MG63 (cell line): ENCODE measurements at places on chromosomes 2 and 18. TPM values are rescaled to one million over a fixed set of nuclear protein-coding genes. Genes with fewer than 3 reads are reported as not detected.

DNA sequence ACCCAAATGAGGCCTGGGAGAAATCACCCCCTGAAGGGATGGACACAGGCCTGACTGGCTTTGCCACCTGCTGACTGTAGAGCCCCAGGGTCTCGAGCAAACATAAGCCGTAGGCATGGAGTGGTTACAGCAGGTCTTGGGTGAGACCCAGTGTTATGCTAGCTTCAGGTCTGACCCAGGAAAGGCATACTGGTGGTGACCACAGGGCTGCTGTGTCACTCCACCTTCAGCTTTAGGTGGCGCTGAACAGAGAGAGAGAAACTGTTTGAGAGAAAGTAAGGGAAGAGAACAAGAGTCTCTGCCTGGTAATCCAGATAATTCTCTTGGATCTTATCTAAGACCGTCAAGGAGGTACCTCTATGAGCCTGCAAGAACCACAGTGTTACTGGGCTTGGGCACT lies 1544.2 kb upstream of the TMEFF2 start:
- no peak for DNase-seq

DNA sequence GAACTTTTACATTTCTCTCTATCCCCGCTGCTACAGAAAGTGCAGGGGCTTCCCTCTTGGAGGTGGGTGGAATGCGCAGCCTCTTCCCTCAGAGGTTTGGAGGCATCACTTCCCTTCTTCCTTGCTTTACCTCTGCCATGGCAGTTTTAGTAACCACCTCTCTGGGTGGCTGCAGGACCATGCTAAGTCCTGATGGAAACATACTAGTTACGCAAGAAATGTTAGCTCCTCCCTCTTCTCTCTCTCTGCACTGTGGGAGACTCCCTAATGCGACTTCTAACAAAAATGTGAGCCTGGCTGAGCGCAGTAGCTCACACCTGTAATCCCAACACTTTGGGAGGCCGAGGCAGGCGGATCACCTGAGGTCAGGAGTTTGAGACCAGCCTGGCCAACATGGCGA lies 116.8 kb upstream of the RAB6C start:
- no peak for DNase-seq

GRCh38 chr2:10659898-10660568 lies 29.7 kb downstream of the NOL10 start:
- DNase-seq, result peak; percentile 77

GRCh38 chr2:24570225-24570624 lies 79.2 kb downstream of the NCOA1 start:
- no peak for DNase-seq

- peak; percentile 94 for DNase-seq
These were observed 79.7 kb upstream of the IGFBP5 start for GRCh38 chr2:216775043-216775453.

DNA sequence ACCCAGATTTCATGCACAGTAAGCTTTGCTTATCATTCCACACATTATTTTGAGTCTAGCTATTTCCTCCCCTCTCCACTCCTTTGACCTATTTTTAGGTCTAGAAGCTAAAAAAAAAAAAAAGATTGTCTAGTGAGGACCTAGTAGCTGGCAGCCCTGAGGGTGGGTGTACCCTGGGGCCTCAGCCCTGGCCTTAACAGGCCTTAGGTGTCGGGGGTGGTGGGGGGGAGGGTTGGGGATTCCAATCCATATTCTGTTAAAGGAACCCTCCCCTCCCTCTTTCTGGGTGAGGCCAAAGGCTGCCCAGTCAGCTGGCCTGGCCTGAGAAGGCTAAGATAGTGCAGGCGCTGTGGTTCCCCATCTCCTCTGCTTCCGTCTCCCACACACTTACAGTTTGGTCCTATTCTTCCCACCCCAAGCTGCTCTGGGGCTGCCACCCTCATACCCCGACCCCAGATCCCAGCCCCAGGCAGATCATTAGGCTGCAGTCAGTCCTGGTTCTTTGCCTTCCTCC lies 65.5 kb upstream of the HK2 start:
- DNase-seq, result no peak

- no peak for DNase-seq
These were observed 63.8 kb upstream of the GALNT3 start for GRCh38 chr2:165857876-165858275.

- no peak for DNase-seq
These were observed 343.8 kb downstream of the CYRIA start for GRCh38 chr2:16321872-16322271.

DNA sequence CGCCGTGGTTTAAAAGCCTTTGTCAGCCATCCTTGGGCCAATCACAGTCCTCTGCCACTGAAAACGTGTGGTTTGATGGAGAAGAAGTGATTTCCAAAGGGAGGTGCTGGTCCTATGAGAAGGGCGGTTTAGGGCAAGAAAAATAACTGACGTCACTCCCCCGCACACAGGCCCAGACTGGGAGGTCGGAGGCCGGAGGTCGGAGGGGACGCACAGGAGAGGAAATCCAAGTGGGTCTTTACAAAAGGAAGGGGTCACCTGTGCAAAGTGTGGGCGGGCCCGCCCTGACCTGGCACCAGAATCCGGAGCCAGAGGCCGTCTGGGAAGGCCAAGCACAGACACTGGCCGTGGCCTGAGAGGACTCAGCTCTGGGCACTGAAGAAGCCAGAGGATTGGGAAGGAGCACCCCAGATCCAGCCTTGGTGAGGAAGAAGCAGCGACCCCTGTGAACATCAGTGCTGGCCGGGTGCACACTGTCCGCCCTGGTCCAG lies 18.0 kb upstream of the KCNG2 start:
- no peak for DNase-seq

DNA sequence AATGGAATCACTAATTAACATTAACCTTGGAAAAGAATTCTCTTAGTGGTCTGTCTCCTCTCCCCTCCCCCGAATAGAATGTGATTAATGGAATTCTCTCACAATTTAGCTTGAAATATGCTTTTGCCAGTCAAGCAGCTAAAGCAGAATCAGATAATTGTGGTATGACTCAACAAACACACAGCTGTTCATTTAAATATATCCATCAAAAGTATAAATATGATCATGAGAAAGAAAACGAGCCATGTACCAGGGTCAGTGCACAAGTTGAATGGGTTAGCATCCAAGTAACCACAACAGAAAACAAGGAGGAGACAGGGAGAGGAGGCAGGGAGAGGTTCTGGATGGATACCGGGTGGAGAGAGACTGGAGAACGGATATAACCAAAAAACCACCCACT lies 66.9 kb downstream of the ACVR1 start:
- no peak for DNase-seq

GRCh38 chr2:102186791-102187495 lies at the start of gene IL1RL2:
Gene IL1RL2 (plus strand): TSS chr2:102187023. CDS start chr2:102187868, 845 bp downstream.
- DNase-seq, result no peak

DNA sequence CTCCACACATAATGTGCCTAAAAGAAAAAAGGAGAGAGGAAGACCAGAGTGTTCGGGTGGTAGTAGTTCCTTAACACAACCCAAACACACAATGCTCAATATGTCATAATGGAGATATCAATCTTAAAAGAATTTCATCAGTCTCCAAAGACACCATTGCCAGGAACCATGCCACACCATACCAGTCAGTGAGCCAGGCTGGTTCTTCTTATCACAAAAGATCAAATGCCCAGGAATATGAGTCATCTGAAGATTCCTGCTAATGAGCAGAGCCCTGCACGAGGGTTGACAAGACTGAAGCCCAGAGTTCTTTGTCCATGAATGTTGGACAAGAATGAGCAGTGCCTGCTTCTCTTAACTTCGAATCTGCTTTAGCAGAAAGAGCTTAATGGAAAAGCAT lies 262.3 kb downstream of the ZNF516 start:
- no peak for DNase-seq

DNA sequence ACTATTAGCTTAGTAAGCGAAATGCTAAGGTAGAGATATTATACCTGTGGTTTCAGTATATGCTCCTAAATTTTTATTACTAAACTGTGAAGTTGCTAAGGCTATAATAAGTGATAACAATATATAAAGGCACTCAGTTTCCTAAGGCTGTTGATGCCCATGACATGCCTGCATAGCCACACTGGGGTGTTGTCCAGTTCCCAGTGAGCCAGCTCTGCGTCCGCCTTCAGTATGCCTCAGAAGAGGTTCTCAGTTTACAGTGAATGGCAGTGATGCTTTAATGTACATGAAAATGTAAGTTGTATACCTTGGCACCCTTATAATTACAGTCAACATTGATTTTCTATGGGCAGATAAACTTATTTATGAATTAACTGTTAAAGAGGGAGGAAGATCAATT lies 7.2 kb downstream of the FHOD3 start:
- no peak for DNase-seq

DNA sequence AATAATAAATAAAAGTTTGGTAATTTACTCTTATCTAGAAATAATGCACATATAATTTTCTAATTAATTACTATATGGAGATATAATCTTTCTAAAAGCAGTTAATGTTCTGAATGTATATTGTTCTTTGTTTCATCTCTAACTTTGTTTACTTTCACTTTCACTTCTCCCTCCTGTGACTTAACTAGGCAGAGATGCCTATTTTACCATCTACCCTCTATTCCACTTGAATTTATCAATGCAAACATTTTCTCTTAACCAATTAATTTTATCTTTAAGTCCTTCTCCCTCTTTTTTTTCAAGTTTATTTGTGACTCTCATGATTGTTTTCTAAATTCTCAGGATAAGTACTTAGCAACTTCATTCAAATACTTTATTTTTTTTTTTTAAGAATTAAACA lies 55.1 kb upstream of the IL1RL1 start:
- DNase-seq, result no peak

GRCh38 chr18:62663731-62664336 lies 51.5 kb upstream of the PHLPP1 start:
- DNase-seq, result peak; percentile 67

- DNase-seq, result no peak
These were observed 651 bp downstream of the KCNK3 start for GRCh38 chr2:26692897-26693849.

DNA sequence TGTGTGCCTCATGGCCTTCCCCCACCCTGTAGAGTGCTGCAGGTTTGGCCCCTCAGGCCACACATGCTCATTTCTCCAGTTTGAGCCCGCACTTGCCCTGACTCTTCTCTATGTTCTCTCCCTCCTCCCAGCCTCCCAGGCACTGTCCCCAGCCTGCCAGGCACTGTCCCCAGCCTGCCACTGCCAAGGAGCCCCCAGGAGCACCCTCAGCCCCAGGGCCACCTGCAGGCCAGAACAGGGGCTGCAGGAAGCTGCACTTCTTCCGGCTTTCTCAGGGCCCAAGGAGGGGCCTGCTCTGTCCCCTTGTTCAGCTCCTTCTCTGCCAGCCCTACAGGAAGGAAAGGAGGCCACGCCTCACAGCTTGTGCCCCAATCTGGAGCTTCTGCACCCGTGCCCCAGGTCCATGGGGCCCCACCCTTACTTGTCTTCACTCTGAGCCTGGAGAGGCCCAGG lies 31.6 kb downstream of the CYP26B1 start:
- no peak for DNase-seq

DNA sequence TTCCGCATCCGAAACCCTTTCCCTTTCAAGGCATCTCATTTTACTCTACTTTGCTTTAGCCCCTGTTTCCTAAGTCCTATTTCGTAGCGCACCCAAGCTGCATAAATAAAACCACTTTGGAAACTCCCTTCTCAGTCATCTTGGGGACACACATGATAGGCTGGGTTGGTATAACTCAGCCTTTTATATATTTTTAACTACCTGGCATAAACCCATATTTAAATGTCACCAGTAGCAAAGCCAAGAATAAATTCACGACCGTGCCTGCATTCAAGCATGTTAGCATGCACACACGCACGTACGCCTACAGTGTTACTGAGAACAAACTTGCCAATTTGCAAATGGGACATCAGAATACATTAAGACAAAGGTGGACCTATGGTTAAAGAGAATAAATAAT lies 564.7 kb upstream of the PIK3C3 start:
- no peak for DNase-seq

GRCh38 chr2:105813045-105813315 lies 68.3 kb downstream of the NCK2 start:
- no peak for DNase-seq

DNA sequence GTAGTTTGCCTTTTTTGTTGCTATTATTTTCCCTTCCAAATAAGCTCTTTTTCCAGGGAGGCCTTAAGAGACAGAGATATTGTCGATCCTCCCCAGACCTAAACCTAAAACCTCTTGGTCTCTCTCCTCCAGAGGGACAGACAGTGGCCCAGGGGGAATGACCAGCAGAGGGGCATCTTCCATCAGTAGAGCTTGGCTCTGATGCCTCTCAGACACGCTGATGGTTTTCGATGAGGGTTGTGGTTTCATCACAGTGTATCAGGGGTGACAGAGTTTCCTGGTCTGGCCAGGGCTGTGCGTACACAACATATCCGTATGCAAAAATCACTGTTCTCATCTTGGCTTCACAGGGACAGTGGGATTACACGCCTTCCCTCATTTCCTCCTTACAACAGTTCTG lies 68.6 kb downstream of the GATA6 start:
- DNase-seq, result no peak

GRCh38 chr2:105371810-105372209 lies 27.0 kb downstream of the FHL2 start:
- DNase-seq, result no peak

- no peak for DNase-seq
These were observed 157.9 kb upstream of the UNC80 start for GRCh38 chr2:209613649-209614305.

GRCh38 chr2:150535176-150535575 lies 47.7 kb upstream of the RND3 start:
- no peak for DNase-seq

DNA sequence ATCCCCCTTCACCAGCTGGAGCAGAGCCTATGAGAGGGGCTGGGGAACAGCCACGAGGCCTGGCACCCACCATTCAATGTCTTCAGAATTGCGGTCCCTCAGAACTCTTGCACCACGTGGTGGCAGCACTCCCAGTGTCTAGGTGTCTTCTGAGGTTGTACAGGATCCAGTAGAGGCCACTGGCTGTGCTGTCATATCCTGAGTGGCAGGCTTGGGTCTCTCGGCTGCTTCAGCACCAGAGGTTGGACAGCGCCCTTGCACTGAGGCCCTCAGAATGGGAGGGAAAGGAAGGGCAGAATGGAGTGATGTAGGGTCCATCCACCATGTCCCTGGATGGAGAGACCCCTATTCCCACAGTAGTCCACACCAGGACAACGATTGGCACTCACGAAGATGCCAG lies 112.0 kb upstream of the TEKT4 start:
- DNase-seq, result peak; percentile 24

- DNase-seq, result no peak
These were observed 132.1 kb downstream of the MSH2 start for GRCh38 chr2:47535073-47535472.

- DNase-seq, result no peak
These were observed 7.9 kb downstream of the PKP4 start for GRCh38 chr2:158464426-158465281.

TRPM8 gene
- not detected in 2 replicates for total RNA-seq

GBX2 gene
- 0.94 TPM in 1 of 2 replicates, not detected in the other for total RNA-seq

TBR1 gene
- not detected in 2 replicates for total RNA-seq

CIDEA gene
- not detected in 2 replicates for total RNA-seq

ESPNL gene
- total RNA-seq, result 0.03 TPM in 1 of 2 replicates, not detected in the other

ACTG2 gene
- not detected in 2 replicates for total RNA-seq

DSC2 gene
- total RNA-seq, result not detected in 2 replicates

SERPINB12 gene
- not detected in 2 replicates for total RNA-seq

PDE1A gene
- total RNA-seq, result 2.6 and 7.0 TPM in 2 replicates

SERPINB2 gene
- total RNA-seq, result not detected in 2 replicates

PLGLB2 gene
- total RNA-seq, result 7.0 TPM in 1 of 2 replicates, not detected in the other

OR6B2 gene
- total RNA-seq, result not detected in 2 replicates

DCAF17 gene
- 13.8 and 29.8 TPM in 2 replicates for total RNA-seq

CRYGC gene
- not detected in 2 replicates for total RNA-seq

NT5C1B gene
- not detected in 2 replicates for total RNA-seq

ZNF521 gene
- total RNA-seq, result 5.0 and 9.1 TPM in 2 replicates

AGXT gene
- not detected in 2 replicates for total RNA-seq

TRIM54 gene
- 2.1 TPM in 1 of 2 replicates, not detected in the other for total RNA-seq
